ENCODE measurements at places on chromosomes 2 and 18. TPM values are rescaled to one million over a fixed set of nuclear protein-coding genes. Genes with fewer than 3 reads are reported as not detected.

The REG3G gene
- not detected for total RNA-seq

The RETREG2 gene
- total RNA-seq = 52.5 TPM

The G6PC2 gene
- not detected for total RNA-seq

The CNGA3 gene
- total RNA-seq = not detected

The MOCOS gene
- 0.16 TPM for total RNA-seq

The TRIM54 gene
- 0.25 TPM for total RNA-seq

All from activated T-helper 2 cell treated with anti-CD3 and anti-CD28 coated beads, Interferon-gamma antibody, Interleukin-2, Interleukin-4, amounts not matched to agents 10 μg/mL and 5 μg/mL and 100 μg/mL, durations not matched to agents 14 hours and 24 hours and 36 hours (primary cell).